ENCODE measurements at places on chromosomes 7 and 10.

DNA sequence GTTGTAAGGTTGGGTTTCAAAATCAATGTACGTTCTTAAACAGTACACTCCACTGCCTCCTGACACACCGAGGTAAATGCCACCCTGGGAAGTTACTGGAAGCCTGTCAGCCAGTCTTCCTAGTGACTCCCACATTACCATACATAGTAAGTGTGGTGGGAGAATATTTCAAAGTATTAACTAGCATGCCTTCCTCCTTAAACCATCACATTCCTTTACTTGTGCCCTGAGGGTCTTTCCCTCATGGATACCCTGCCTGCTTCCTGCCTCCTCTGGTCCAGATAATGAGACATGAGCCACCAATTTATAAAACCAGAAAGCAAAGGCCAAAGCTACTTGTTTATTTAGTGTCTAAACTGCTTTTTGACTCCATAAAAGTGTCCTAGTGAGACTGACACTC, 23.3 kb upstream of the SORCS3 start:
- DNase-seq = no peak

DNA sequence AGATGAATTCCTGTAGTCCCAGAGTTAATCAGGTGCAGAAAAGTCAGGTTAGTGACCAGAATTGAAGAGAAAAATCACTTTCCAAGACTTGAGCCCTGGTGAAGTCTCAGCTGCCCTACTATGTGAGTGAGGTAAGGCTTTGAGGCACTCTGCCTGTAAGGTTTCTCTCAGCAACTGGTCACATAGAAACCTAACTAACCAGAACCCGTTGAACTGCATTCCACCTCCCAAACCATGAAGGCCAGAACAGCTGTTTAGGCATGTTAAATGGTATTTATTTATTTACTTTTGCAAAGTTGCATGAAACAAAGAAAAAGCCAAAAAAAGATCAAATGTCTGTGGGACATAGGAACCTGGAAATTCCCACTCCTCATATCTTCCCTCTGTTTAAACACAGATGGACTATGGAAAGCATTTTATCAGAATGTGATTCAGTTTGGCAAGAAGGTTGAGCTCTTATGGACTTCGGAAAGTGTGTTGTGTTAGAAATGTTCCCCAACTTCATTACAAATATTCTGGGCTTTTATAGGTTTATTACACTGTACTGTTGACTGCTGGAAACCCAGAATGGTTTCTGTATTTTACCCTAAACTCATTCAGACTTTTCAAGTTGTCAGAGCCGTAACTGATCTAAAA, 12.8 kb upstream of the GPR85 start:
- no peak for DNase-seq

DNA sequence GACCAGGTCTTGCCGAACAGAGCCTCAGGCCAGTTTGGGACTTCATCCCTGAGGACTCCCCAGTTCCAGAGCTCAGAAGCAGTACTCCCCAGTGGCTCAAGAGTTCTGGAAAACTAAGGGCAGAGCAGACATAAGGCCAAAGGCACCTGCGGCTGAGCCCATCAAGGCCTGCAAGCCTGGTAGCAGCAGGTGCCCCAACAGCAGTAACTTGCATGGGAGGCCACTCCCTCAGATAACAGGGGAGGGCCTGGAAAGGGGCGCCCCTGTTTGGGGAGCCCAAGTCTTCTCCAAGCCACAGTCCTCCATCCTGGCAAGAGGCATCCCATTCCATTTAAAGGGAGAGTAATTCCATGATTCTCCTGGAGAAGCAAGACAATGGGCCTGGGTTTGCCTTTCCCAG, 13.0 kb downstream of the POLL start:
- no peak for DNase-seq

- no peak for DNase-seq
Observed at GRCh38 chr10:776772-777171, 87.3 kb upstream of the DIP2C start.

- no peak for DNase-seq
Observed at GRCh38 chr10:89679986-89680385, 21.4 kb upstream of the KIF20B start.

GRCh38 chr7:82410461-82410860, 33.1 kb downstream of the CACNA2D1 start:
- DNase-seq = no peak

- no peak for DNase-seq
Observed at GRCh38 chr10:1299041-1299726, 243.0 kb downstream of the WDR37 start.

DNA sequence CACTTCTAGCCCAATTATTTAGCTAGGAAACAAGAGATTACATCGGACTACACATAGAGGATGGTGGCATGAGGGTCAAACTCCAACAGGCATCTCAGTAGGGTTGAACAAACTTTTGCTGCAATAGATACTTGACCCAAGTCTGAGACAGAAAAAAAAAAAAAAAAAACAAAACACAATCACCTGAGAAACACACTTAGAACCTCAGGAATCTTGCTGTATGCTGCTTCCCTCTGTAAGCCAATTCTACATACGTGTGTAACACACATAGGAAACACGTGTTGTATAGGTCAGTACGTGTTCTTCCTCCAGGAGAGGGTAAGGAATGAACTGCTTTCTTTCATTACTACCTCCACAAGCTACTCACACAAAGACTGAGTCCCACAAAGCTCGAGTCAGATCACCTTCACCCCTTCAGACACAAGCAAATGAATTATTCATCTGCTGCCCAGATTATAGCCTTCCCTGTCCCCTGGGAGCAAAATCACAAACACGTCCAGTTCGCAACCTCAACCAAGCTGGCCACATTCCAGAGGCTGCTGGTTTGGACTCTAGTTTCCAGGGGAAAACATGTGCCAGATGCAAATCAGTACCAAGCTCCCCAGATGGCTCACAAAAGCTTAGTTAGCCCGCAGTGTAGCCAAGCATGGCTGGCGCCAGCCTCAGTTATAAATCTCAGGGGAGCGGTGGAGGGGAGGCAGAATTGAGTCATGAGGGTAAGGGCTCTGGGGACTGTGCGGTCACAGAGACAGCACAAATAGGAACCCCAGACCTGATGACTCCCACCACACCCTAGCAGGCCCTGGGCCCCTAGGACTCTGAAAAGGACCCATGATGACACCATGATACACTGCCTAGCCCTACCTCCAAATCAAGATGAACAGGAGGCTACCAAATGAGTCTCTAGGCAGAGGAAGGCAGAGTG, 15.1 kb downstream of the PSAP start:
- DNase-seq = peak; percentile 55

DNA sequence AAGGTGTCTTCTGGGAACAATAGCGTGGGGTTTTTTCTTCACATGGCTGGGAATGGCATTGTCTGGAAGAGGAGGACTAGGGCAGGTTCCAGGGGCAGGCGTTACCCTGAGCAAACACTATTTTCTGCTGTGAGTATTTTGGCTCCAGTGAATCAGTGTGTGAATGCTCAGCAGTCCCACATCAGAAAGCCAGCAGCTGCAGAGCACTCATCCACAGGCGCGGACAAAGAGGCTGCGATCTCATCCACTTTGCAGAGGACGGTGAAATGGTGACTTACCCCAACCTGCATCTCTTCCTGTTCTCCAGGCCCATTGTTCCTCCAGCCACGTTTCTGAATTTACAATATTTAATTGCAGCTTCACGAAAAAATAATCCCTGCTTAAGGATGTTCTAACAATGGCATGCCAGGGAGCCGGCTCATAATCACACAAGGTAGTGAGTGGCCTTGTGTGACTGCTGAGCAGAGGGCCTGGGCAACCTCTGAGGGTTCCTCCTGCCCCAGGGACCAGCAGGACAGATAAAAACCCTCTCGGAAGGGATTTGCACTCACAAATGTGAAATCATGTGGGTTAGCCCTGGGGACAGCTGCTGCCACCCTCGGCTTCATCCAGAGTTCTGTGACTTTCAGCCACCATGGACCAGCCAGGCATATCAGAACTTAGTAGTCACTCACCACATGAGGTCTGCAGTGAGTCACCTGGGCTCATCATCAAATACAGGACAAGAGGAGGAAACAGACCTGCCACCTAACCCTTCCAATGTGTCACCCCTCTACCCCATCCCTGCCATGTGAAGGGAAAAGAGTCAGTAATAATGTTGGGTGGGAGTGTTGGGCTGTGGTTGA, 65.0 kb upstream of the EN2 start:
- DNase-seq = no peak

GRCh38 chr10:121335386-121335925, 262.8 kb downstream of the FGFR2 start:
- no peak for DNase-seq

- DNase-seq = no peak
Observed at GRCh38 chr7:41889472-41889871, 186.6 kb upstream of the INHBA start.

DNA sequence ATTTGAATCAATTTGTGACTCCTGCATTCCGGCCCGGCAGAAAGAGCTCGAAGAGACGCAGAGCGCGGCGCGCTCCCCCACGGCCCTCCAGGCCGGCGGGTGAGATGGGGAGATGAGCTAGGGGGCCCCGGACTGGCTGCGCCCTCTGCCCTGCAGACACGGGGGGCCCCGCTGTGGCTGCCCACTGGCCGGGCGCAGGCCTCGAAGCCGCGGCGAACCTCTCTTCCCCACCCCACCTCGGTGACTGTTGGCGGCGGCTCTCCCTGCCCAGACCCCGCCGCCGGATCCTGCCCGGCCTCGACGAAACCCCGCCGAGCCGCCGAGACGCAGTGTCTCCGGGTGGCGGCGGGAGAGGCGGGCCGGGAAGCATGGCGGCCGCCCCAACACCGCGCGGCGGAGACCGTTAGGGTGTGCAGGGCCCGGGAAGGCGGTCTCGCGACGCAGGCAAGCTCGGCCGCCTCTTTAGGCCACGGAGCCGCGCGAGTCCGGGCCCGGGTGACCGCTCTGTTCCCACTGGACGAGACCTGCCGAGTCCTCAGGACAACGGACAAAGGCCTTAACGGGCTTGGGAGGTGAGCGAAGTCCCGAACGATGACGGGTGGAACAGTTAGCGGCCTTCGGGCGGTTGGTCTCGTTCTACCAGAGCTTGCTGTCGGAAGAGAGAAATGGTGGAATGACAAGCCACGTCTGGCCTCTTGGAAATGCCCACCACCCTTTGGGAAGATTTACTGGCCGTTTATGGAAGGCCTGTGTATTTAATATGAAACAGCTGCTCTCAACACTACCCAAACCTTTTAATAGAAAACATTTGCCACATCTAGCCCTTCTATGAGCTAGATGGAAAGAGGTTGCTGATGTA, 24.3 kb downstream of the NUP42 start:
- no peak for DNase-seq

DNA sequence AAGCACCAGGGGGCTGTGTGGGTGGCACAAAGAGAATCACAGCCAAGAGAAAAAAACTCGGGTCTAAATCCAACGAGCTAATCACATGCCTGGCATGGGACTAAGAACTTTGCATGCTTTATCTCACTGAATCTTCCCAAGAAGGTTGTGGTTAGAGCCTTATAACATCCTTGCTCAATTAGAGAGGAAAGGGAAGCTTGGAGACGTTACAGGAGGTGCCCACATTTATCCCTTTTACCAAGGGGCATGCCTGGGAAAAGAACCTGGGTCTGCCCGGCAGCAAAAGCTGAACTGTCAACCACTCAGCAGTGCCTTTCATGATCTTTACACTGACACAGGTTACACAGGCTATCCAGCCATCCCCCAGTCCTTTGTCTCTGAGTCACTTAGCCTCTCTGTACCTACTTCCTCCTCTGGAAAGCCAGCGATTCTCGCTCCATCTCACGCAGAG, 190.1 kb downstream of the PRPF18 start:
- no peak for DNase-seq

DNA sequence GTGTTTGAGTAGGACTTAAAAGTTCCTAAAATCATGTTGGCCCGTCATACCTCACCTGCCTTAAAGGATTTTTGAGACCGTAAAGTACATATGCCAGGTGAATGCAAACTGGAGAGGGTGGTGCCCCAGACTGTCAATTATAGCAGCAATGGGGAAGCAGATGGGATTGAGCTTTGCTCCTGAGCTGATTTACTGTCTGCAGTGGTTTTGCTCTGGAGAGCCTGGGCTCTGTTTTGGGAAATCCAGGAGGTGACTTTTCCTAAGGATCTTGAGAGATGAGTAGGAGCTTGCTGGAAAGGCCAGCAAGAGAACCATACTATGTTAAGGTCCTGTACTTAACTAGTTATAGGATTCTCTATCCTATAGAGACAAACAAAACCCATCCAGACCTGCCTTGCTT, 43.0 kb downstream of the COL13A1 start:
- DNase-seq = no peak

DNA sequence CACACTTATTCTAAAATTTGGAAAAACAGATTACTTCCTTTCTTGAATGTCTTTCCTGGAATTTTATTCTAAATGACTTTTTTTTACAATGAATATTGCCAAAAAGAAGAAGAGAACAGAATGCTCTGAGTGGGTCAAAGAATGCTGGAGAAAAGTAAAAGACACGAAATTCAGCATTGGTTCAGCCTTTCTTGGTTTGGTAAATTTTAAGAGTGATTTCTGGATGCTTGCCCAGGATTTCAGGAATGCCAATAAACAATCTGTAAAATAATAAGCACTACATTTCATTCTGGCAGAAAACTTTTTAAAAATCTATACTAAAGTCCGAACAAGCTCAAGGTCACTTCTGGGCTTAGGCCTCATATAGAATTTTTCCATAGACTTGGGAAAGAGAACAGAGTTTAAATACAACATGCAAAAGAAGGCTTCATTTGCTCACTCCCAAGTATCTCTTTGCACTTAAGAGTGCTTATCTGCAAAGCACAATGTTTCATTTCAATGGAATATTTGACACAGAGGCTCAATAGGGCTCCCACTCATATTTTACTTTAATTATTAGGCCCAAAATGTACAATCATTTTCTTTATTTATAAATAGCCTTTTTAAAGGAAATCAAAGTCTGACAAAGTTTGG, 359.5 kb upstream of the ANKRD30A start:
- DNase-seq = no peak

- no peak for DNase-seq
Observed at GRCh38 chr10:51156926-51157325, 82.6 kb downstream of the PRKG1 start.

DNA sequence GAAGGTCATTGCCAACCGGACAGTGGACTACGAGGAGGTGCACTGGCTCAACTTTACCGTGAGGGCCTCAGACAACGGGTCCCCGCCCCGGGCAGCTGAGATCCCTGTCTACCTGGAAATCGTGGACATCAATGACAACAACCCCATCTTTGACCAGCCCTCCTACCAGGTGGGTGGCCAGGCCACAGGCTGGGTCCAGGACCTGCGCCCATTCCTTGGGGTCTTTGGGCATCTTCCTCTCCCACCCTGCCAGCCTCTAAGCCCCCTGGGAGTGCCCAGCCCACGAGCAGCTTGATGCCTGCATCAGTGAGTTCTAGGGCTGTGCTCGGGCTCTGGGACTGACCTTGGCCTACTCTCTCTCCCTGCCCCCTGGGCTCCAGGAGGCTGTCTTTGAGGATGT, 25.8 kb upstream of the VSIR start:
- no peak for DNase-seq
